ENCODE measurements at places on chromosomes 2 and 18. TPM values are rescaled to one million over a fixed set of nuclear protein-coding genes. Genes with fewer than 3 reads are reported as not detected.

The ATG16L1 gene
- 25.8 TPM for total RNA-seq

The TMEM200C gene
- 0.14 TPM for total RNA-seq

DNA sequence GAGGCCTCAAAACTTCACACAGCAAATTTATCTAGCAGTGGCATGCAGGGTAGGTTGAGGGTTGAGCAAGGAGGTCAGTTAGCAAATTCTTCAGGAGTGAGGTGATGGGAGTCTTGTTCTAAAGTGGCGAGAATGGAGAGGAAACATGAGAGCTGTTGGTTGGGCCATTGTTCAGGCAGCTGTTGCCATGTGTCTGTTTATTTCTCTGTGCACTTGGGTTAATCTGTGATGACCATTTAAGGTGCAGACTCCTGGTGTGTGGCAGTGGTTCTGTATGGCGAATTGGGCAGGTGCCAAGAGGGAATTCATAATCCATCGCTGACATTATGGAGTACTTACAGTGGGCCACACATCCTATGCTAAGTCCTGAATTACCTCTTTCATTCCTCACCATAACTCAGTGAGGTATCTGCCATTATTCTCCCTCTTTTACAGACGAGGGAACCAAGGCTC is 30.4 kb downstream of the TMEM178A start:
- peak; percentile 40 for DNase-seq

DNA sequence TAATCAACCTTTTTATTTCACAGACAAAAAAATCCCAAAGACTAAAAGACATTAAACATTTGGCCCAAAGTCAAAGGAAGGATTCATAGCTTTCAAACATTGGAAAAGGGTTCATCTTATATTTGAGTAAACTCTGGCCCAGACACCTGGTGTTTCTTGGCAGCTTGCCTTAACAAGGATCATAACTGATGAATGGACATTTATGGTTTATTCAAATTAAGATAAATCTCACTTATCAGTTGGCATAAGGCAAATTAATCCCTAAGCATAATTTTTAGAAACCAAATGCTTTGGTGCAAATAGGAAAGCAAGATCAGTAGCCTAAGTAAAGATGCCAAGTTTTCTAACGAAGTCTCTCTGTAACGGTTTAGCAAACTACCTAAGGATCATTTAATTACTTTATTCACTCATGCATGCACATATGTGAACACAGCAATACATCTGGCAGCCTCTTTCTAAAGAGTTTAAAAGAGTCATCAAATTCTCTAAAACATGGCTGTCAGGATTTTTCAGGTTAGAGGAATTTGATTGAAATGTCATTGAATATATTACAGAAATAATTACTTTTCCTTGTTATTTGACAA is 323.4 kb upstream of the RBMS1 start:
- DNase-seq: no peak

DNA sequence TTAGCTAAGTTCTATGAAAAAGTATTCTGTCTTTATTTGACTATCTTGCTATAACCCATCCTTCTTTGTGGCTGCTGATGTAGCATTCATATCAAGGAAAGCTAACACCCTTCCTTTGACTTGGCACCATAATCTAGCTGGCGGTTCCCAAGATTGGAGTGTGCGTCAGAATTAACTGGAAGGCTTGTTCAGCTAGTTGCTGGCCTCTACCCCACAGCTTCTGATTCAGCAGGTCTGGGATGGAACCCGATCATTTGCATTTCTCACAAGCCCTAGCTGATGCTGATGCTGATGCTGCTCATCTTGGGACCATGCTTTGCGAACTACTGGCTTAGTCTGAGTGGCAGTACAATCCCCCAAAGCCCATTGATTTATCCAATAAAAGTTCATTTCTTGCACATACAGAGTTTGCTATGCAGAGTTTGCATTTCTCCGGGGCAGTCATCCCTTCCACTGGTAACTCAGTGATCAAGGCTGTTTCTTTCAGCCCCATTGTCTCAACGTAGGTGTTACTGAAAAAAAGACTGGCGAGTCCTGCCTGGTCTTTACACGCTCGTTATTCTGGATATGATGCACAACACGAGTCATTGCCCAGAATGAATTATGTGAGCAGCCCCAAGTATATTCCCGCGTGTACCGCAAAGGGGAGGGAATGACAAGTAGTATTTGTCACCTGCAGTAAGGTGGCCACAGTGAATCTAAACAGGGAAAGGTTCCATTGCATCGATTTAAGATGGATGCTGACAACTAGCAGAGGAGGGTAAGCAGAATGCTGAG is 96.5 kb downstream of the ZNF532 start:
- DNase-seq: no peak

Data from foreskin keratinocyte (primary cell).